ENCODE measurements at places on chromosomes 3 and 15.
A peak's percentile ranks its signal among the peaks of the same experiment; 100 is the strongest.

- DNase-seq, result no peak
Measured at GRCh38 chr15:73732930-73733329, 20.2 kb downstream of the INSYN1 start.

DNA sequence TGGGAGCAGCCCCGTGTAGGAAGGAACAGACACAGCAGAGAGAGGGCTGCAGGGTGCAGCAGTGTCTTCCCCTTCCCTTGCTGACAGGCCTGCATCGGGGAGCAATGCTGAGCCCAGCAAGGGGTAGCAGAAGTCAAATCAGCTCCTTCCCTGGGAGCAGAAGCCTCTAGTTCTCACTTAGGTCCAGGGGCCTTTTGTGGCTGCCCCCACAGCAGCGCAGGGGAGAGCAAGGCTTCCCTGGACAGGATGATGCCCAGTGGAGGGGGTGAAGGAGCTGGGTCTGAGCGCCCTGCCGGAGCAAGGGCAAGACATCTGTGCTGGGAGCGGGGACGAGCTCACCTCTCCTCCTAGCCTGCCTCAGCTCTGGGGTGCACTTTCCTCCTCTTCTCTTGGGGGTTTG is 827 bp downstream of the PLCB2 start:
- DNase-seq, result no peak

GRCh38 chr3:198043119-198043518 is 83.1 kb downstream of the LMLN start:
- DNase-seq, result peak; percentile 16

DNA sequence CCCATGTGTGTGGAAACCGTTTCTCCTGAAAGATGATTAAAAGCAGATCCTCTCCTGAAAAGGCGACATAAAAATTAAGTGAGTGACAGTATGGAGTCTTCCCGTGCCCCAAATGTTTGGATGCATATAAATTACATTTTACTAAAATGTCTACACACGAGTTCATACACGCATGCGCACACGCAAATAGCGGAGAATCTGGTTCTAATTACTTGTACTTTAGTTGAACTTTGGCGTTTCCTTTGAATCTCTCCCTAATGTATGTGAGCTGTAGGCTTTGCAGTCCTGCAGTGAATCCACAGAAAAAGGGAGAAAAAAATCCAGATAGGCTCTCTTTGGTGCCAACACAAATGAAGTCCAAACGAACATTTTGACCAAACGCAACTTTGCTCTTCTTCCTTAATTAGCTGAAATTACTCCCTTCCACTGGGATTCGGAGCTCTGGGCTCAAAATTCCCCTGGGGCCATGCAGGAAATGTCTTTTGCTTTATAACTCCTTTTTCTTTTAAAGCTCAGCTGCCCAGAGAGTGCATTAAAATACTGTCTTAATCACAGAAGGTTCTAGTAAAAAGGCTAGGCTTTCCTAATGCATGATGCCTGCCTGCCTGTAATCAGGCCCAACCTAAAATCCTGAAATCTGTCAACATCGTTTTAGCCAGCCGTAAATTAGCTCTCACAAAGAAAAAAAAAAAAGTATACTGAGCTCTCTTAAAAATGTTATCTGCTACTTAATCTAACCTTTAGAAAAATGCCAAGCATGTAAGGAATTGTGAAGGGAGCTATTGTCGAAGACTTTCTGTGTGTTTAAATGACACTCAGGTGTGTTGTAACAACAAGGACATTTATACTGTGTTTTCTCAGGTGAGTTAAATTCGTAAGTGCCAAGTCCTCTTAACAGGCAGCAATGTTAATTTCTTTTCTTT is 26.2 kb downstream of the RARB start:
- DNase-seq, result no peak

DNA sequence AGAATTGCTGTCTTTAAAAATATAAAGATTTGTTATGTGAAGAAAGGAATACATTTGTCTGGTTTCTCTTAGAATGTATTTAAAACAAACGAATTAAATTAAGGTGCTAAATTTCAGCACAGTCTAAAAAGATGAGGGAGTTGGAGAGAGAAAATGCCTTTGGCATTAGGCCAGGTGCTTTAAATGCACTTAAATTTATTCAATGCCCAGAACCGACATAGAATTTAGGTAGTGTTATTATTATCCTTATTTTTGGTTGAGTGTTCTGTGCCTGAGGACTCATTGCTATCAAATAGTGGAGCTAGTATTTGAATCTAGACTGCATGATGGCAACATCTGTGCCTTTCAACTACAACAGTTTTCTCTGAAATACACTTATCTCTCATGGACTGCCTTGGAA is 287.5 kb downstream of the RBMS3 start:
- DNase-seq, result no peak

- no peak for DNase-seq
Measured at GRCh38 chr3:160395297-160395696, 3.7 kb downstream of the IFT80 start.

- no peak for DNase-seq
Measured at GRCh38 chr3:97131476-97131875, 317.1 kb downstream of the EPHA6 start.

GRCh38 chr15:28983432-28984311 is 97.9 kb downstream of the APBA2 start:
- DNase-seq, result no peak

DNA sequence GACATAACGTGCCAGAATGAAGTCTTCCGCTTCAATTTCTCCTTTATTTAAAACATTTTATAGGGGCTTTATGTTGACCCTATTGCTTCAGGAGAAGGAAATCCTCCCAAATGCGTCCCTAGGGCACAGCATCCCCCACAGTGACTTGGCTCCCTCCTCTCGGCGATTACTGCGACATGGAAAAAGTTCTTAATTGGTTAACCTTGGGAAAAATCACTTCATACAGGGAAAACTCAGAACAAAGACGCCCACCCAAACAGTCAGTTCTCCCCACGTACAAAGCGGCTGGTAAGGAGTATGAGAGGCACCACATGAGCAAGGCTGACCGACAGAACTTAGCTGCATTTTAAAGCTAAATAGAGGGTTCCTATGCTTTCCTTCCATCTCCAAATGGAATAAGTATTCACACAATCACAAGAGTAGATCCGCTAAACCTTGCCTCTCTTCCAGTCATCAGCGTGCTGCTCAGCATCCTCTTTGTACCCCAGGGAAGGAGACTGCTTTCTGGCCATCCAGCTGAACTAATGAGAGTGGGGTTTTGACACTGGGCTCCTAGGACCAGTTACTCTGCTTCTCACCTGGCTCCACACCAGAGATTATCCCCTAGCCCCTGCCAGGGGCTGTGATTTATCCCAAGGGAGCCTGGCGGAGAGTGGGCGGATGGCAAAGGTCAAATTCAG is 415.3 kb upstream of the WNT5A start:
- DNase-seq, result no peak

GRCh38 chr3:152105446-152105845 is 163.3 kb upstream of the MBNL1 start:
- DNase-seq, result no peak

DNA sequence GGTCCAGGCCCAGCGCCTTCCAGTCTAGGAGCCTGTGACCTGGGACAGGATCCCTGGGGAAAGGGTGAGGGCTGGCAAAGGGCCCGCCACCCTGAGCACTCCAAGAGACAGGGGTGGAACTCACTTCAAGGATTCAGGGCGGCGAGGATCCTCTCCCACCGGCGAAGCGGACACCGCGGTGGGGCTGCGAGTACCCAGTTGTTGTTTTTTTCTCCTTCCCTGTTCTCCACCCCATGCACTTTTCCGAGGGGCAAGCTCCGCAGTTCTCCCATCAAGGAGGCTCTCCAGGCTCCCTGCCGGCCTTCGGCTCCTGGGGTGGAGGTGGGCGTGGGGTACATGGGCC is 387 bp upstream of the PAQR5 start:
- no peak for DNase-seq

GRCh38 chr15:59303633-59304032 is 69.0 kb downstream of the MYO1E start:
- DNase-seq, result no peak

- DNase-seq, result no peak
Measured at GRCh38 chr15:72340366-72340765, 20.4 kb upstream of the CELF6 start.

GRCh38 chr15:66851311-66852063 is 149.5 kb downstream of the SMAD6 start:
- DNase-seq, result peak; percentile 26

- no peak for DNase-seq
Measured at GRCh38 chr15:41919201-41919820, 25.5 kb upstream of the SPTBN5 start.

GRCh38 chr15:70438776-70439175 is 324.6 kb downstream of the UACA start:
- no peak for DNase-seq

- DNase-seq, result no peak
Measured at GRCh38 chr3:194472290-194472920, 14.4 kb downstream of the ATP13A3 start.

GRCh38 chr15:54149115-54149531 is 170.9 kb downstream of the UNC13C start:
- DNase-seq, result no peak

GRCh38 chr3:24263069-24263668 is 231.5 kb downstream of the THRB start:
- no peak for DNase-seq

DNA sequence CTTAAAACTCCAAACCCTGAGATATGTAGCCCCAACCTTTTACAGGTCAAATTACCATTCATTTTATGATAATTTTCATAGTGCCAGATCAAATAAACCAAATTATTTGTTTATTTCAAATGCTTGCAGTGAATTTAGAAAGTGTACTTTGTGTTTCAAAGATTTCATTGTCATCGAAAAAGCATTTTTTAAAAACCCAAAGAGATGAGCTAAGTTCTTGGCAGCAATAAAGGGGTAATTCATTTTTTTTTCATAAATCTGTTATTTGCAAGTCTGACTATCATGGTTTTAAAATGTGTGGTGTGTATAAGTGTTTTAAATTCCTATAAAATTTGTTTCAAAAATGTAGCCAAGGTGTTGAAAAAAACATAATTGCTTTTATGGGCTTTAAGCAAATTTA is 17.2 kb downstream of the PTX3 start:
- no peak for DNase-seq

GRCh38 chr15:98646546-98647025 is 1.8 kb upstream of the IGF1R start:
- DNase-seq, result no peak

GRCh38 chr3:108391917-108392593 is 95.7 kb downstream of the HHLA2 start:
- no peak for DNase-seq

- DNase-seq, result no peak
Measured at GRCh38 chr15:95304151-95304946, 1026.2 kb upstream of the NR2F2 start.

DNA sequence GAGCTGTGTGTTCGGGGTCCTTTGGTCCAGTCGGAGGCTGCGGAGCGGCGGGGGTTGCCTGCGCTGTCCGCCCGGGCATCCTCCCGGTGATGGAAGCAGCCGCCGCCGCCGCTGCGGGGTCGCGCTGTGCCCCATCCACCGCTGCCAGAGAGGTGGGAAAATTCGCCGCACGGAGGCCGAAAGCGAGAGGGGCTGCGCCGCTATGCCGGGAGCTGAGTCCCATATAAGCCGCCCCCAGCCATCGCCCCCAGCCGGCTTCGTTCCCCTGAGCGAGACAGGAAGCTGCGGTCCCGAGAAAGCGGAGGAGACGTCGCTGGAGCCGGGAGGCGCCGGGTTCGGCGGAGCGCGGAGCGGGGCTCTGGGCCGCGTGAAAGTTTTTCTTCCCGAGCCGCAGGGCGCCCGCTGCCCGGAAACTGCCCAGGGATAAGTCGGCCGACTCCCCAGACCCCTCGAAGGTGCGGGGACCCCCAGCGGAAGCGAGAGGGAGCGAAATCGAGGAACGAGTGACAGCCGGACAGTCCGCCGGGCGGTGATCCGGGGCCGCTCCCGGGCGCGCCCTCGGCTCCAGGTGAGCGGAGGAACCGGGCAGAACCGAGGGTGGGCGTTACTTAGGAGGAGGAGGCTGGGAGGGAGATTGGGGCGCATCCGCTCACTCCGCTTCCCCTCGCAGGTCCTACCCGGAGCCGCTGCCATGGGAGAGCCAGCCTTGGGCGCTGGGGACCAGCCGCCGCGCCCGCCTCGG is 574 bp downstream of the CHST2 start:
- peak; percentile 28 for DNase-seq

DNA sequence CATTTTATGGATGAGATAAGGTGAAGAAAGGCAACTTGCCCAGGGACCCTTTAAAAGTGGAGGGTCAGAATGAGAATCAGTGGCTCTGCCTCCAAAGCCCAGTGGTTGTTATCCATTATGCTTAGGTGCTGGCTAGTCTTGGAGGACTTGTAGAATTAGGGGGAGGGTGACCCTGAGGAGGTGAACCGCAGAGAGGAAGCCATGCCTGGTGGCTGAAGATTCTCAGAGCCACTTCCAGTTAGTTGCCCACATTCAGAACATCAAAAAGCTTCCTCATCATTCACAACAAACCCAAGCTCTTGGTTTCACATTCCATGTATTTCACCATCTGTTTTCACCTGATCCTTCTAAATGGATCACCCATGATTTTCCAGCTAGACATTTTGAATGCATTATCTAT is 11.2 kb downstream of the EBLN2 start:
- DNase-seq, result no peak

DNA sequence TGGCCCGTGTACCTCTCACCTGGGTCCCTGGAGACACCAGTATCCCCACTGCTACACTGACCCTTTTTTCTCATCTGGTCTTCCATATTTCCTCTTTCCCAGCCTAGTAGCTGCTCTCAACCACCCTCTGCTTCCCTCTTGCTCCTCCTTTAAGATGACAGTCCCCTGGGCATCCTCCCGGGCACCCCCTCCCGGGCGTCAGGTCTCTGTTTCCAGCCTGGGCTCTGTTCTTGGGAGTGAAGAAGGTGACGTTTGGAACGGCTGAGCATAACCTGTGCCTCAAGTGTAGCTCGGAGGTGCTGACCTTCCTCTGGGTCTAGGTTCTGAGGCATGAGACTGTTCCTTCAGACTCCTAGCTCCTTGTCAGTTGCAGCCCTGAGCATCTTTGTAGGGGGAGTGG is 101.2 kb downstream of the VGLL4 start:
- DNase-seq, result no peak

DNA sequence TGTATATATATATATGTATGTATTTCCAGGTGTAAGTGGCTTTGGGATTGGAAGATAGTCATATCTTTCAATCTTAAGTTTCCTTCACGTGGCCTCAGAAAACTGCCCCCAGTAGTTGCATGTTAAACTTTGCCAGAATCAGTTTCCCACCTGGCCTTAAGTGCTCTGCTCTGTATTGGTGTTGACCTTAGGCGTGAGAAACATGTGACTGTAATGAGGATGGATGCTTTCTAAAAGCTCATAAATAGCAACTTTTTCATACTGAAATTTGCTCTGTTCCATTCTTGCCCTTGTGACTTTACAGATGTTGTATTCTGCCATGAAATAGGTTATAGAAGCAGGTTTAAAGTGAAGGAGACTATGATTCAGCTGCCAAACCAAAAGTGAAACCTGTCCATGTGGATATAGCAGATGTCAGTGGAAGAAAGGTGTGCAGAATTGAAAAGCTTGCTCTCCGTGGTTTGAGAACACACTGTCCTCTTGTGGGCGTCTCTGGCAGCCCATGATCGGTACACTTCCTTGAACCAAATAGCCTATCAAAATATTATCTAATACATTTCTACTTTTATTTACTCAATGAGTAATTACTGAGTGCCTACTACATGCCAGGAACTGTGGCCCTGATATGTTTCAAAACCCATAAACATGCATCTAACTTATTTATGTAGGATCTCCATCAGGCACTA is 15.8 kb downstream of the SCG5 start:
- no peak for DNase-seq

Measured in C1 segment of cervical spinal cord (tissue), 14 donors.